ENCODE measurements at places on chromosomes 2 and 18. TPM values are rescaled to one million over a fixed set of nuclear protein-coding genes. Genes with fewer than 3 reads are reported as not detected.

ANO7 gene
- 0.32 TPM for total RNA-seq

POTEE gene
- total RNA-seq: 0.16 TPM

ANKMY1 gene
- 2.4 TPM for total RNA-seq

NR4A2 gene
- total RNA-seq: under 0.01 TPM

PARD6G gene
- 25.0 TPM for total RNA-seq

TBR1 gene
- not detected for total RNA-seq

C18orf63 gene
- total RNA-seq: not detected

RESP18 gene
- total RNA-seq: not detected

SPDYA gene
- total RNA-seq: 1.3 TPM

OXER1 gene
- total RNA-seq: not detected

SCN9A gene
- total RNA-seq: 1.3 TPM

ADI1 gene
- total RNA-seq: 34.2 TPM

MSH2 gene
- 22.7 TPM for total RNA-seq

LBX2 gene
- 1.3 TPM for total RNA-seq

FABP1 gene
- total RNA-seq: not detected

SELENOI gene
- 24.4 TPM for total RNA-seq

DUSP19 gene
- total RNA-seq: 1.8 TPM

RUFY4 gene
- total RNA-seq: not detected

SPC25 gene
- 3.0 TPM for total RNA-seq

BCL11A gene
- total RNA-seq: 1.1 TPM

NPHP1 gene
- total RNA-seq: 1.9 TPM

TOGARAM2 gene
- 0.13 TPM for total RNA-seq

UBXN4 gene
- total RNA-seq: 43.2 TPM

AOX1 gene
- total RNA-seq: 2.7 TPM

CYRIA gene
- total RNA-seq: 30.8 TPM

SP3 gene
- 57.1 TPM for total RNA-seq

KCNS3 gene
- total RNA-seq: 0.31 TPM
